Effector memory CD8-positive, alpha-beta T cell (primary cell): ENCODE measurements at places on chromosomes 2 and 18.
A peak's percentile ranks its signal among the peaks of the same experiment; 100 is the strongest.

DNA sequence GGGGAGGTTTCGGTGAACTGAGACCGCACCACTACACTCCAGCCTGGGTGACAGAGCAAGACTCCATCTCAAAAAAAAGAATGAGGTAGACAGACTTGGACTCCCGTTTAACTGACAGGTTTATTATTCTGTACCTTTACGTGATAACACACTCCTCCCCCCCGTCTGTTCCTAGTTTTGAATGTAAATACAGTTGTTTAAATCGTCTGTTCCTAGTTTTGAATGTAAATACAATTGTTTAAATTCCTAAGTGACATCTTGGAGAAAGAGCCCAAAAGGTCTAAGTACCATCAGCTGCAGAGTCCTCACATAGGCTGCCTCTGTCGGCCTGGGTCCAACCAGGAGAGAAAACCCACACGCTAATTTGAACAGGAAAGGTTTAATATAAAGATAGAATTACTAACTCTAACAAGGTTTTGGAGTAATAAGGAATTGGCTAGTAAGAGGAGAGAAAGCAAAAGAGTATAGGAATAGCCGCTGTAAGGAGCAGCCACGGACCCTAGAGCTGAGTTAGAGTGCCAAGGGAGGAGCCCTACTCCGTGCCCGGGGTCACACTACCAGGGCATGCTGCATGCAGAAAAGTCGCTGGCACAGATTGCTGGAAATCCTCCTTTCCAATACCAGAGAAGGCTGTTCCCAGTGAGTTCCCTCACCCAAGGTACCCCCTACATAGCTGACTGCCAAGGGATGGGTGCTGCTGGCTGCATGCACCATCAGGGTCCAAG, 83.5 kb upstream of the RANBP2 start:
- no peak for DNase-seq

GRCh38 chr2:233867993-233868532, at the start of gene MSL3B:
MSL3B (minus strand) TSS chr2:233868386.
- DNase-seq, result peak; percentile 50

- no peak for DNase-seq
These were observed 549.9 kb upstream of the FSIP2 start for GRCh38 chr2:185188656-185189055.

GRCh38 chr2:77228391-77228790, 293.8 kb downstream of the LRRTM4 start:
- DNase-seq, result no peak

DNA sequence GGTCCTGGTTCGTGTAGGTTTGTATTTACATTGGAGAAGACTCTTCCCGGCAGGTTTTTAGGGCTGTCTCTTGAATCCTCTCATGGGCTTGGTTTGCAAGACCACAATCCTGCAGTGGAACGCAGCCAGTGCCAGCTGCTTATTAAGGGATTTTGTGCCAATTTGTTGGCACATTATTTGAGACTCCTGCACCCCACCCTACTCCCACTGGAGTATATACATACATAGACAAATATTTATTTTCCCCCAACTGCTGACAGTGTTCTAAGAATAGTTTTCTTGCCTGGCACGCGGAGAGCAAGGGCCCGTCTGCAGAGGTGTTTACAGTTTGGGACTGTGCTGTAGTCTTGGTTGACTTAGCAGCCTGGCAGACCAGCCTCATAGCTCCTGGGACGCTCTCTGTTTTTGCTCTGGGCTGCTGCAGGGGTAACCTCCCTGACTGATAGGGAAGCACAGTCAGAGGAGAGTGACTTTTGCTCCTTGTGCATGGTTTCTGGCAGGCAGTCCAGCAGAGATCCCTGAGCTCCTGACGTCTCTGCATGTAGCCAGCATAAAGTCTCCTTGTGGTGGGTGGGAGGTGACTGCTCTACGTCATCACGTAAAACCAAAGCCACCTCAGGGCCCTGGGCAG, 1.9 kb downstream of the LDLRAD4 start:
- DNase-seq, result no peak

GRCh38 chr2:30144260-30144659, 2.5 kb upstream of the YPEL5 start:
- DNase-seq, result no peak

GRCh38 chr2:236507393-236508085, 62.1 kb upstream of the ACKR3 start:
- DNase-seq, result peak; percentile 43

DNA sequence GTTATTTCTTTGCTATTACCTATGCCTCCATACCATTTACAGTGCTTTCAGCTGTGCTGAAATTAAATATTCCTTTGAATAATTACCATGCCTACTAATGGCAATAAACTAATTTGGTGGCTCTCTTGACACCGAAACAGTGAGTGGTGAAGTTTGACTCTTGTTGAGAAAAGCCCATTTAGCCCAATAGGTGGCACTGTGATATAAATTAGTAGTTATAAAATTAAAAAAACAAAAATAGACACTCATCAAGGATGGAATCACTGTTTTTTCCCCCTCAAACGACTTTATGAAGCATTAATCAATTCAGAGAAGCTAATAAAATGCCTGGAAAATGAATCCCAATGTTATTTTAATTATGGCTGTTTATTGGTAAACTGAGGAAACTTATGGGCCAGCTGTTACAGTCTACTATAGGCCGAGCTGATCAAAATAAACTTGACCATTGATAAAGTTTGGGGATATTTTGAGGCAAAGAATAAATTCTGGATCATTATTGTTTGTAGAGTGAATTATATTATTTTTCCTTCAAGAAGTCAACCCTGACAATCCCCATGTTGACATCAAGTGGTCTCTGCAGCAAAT, 339.6 kb downstream of the TRIB2 start:
- no peak for DNase-seq

DNA sequence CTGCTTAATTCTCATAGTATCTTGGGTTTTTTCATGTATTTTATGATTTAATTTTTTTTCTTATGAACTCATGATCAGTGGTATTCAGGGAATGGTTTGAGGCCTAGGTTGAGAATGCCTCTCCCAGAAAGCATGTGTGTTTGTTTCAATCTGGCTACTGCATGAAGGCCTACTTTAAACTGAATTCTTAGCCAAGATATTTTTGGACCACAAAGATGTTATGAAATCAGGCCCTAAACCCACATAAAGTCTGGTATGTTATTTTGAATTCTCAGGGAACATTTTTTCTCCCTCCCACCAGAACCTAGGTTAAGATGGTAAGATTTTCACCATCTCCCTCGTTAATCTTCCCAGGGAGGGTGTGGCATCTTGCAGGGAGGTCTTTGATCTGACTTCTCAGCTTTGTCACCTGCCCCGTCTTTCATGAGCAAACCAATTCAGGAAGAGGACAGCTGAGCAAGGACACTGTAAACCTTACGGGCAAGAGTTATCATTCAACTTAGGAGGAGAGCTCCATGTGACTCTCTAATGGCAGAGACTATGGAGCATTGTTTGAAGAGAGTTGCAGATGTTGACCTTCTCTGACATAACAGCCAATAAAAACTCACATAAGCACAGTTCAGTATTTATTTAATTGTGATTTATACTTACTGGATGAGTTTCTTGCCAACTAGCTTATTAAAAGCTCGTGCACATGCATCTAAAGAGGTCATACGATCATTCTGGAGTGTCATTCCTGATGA, 21.3 kb upstream of the ACKR3 start:
- DNase-seq, result no peak

DNA sequence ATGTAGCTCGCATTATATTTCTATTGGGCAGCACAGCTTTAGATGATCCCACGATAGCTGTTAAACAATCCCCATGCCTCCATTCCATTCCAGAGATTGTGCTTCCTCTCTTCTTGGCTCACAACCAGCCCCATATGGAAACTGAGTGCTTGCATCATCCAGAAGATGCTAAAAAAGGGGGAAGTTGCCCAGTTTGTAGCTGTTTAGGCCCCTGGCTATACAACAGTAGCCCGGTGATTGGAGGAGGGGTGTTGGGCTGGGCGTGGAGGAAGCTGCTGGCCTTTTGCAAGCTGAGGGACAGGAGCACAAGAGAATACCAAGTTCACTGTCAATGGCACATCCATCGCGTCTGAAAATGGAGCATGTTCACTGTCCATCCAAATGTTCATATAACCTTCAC, 360.2 kb downstream of the ALK start:
- no peak for DNase-seq

DNA sequence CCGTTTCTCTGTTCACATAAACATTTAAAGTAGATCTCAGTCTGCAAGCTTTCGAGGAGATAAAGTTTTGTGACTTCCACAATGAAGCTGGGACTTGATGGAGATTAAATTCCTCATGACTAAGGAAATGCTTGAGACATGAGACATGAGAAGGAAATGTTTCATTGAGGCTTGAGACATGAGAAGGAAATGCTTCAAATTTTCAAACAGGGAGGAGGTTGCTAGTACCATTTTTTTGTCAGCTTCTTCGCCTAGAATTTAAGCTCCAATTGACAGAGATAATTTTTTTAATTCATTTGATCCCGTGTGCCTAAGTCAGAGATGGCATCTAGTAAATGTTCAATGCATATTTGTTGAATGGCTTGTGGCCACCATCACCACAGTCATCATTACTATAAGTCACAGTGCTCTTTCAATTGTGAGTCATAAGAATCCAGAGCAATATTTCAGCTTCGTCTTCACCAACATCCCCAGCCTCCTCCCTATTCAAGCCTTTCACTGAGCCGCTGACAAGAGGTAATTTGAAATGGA, 543 bp upstream of the MARCHF4 start:
- no peak for DNase-seq

DNA sequence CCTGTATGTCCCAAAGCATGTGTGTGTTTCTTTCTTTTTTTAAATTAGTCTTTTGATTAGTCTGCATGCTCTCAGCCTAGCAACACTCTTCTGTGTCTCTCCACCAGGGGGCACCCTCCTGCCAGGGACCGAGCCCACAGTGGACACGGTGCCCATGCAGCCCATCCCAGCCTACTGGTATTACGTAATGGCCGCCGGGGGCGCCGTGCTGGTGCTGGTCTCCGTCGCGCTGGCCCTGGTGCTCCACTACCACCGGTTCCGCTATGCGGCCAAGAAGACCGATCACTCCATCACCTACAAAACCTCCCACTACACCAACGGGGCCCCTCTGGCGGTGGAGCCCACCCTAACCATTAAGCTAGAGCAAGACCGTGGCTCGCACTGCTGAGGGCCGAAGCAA, 93.8 kb downstream of the NRP2 start:
- no peak for DNase-seq
